Heart left ventricle (tissue), 16 donors: ENCODE measurements at places on chromosomes 4 and X. TPM values are rescaled to one million over a fixed set of nuclear protein-coding genes. Genes with fewer than 3 reads are reported as not detected.

Gene RNF150
- polyA plus RNA-seq: 11.9 TPM

Gene ADH1A
- not detected for polyA plus RNA-seq

Gene CDKL5
- polyA plus RNA-seq: 3.4 TPM

Gene CENPU
- 1.2 TPM for polyA plus RNA-seq

Gene CRLF2
- polyA plus RNA-seq: not detected

Gene PDE6B
- 0.61 TPM for polyA plus RNA-seq

Gene CYBB
- polyA plus RNA-seq: 3.5 TPM

Gene OFD1
- polyA plus RNA-seq: 15.8 TPM

Gene ANOS1
- polyA plus RNA-seq: 0.76 TPM

Gene TKTL1
- polyA plus RNA-seq: 10.2 TPM

Gene MAGEA4
- not detected for polyA plus RNA-seq

Gene HMGN5
- polyA plus RNA-seq: 2.8 TPM

Gene TMEM156
- not detected for polyA plus RNA-seq
